ENCODE measurements at places on chromosomes 12 and 14. TPM values are rescaled to one million over a fixed set of nuclear protein-coding genes. Genes with fewer than 3 reads are reported as not detected.

DNA sequence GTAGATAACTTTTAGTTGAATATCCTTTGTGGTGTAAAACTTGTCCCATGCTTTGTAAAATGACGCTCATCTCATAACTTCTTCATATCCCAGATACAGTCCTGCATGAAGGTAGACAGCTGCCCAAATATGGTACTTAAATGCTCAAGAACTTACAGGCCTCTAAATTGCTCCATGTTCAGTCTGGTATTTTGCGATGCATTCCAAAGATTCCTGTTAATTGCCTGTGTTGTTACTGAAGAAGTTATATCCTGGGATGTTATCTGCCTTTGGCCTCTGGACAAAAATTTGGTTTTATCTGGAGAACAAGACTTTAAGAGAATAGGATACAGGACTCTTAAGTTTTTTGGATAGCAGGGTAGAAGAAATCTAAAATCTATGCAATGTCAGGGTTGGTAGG, 473.0 kb downstream of the PCNX1 start:
- no peak for DNase-seq

- no peak for DNase-seq
Observed at GRCh38 chr12:110037315-110037714, 11.0 kb downstream of the C12orf76 start.

DNA sequence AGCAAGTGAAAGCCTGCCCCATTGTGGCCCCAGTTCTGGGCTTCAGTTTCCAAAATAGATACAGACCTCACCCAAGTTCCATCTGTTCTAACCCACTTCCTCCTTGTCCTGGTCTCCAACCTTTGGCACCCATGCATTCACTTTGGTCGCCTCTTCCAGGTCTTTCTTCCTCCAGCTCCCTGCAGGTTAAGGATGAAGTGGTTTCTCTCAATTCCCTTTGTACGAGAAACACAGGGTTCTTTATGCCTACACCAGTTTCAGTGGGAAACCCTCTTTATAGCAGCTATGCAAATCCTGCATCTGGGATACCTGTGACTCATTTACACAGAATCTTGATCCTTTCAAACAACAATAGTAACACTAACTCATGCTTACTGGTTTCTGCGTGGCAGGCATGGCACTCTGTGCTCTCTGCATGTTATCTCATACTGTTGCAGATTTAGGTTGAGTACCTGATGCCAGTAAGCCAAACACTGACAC, 110.6 kb upstream of the AMIGO2 start:
- DNase-seq, result no peak

- DNase-seq, result no peak
Observed at GRCh38 chr12:10395390-10395998, 5.7 kb upstream of the KLRK1 start.

GRCh38 chr12:12224240-12224940, 42.5 kb downstream of the LRP6 start:
- no peak for DNase-seq

GRCh38 chr14:86450085-86450484, 920.1 kb downstream of the FLRT2 start:
- DNase-seq, result no peak

GRCh38 chr14:102097441-102098135, 10.7 kb upstream of the HSP90AA1 start:
- no peak for DNase-seq

DNA sequence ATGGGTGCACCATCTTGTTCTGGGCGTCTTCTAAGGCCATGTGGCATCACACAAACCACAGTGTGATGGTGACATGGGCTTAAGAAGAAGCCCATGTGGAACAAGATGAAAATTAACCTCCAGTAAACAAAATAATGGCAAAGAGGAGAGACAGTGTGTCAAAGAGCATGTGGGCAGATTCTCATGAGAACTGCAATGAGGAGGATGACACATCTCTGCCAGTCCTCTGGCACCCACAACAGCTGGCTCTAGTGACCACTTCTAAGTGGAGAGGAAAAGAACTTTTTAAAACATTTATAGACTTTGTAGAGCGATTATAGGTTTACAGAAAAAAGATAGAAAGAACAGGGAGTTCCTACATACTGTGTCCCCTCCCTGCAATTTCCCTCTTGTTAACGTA, 401.4 kb downstream of the ATP23 start:
- DNase-seq, result no peak

DNA sequence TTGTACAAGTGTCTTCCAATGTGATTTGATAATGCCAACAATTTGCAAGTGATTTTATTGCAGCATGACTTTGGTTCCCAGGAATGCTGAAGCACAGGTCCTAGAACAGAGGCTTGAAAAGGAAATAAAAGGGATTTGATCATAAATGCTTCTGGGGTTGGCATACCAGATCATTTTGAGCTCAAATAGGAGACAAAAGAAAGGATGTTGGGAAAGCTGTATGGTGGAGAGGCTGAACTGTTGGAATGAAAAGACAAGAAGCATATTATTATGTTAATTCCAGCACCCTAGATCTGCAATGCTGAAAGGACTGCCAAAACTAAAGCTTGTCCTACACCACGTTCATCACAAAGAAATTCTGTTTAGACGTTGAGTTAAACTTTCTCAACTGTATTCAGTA, 143.1 kb downstream of the BICD1 start:
- DNase-seq, result no peak

DNA sequence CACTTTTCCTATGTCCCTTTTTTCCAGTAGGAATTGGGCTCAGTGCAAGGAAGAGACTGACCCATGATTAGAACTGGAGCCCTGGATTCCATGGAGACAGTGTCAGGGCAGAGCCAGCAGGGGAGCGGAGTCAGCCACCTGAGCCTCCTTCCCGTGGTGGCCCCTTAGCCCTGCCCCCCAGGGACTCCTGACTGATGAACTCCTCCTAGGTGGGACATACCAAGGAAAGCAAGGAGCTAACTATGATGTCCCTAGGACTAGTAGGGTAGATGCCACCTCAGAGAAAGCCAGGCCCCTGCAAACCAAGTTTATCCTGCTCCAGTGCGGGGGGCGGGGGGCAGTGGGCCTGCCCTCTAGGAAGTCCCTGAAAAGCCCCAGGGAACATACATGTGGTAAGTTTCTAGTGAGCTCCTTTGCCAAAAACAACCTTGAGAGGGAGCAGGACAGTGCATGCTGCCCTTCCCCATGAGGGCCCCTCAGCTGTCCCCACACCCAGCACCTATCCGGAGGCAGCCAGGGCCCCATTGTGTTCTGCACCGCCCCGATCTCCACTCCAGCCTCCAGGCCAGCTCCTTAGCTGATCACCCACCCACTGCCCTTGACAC, 6.2 kb upstream of the COL2A1 start:
- DNase-seq, result no peak

GRCh38 chr14:95199298-95199983, 42.1 kb upstream of the DICER1 start:
- DNase-seq, result no peak

DNA sequence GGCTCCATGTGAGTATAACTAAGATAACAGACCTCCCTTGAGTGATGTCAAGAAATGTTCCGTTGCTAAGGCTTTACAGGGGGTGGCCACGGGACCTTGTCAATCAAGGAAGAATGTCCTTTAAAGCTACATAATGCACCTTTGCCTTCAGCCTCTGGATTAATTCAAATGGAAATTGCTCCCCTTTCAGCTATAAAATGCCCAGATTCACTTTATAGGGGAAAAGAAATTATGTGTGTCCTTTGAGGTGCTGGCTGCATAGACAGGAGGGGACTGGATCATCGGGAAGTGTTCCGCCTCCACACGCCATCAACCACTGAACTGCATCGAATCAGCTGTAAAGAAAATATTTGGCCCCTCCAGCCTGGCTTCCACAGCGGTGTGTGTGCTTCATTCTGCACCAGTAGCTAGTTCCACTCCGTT, 415.4 kb downstream of the DPF3 start:
- no peak for DNase-seq

DNA sequence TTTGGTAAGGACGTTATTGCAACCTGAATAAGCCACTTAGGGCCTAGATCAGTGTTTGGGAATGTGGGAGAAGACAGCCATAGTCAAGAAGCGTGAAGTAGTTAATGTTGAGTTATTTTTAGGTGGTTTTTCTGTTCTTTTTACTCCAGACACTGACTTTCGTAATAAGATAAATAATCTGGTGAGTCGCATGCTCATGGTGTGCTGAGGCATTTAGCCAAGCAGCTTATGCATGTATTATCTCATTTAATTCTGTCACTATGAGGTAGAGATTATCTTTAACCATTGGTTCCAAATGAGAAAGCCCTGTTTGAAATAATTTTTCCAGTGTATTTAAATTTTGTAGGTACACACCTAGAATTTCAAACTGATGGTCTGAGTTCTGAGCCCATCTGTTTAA, 67.3 kb downstream of the RCOR1 start:
- DNase-seq, result no peak

- no peak for DNase-seq
Observed at GRCh38 chr12:119615518-119616475, 22.2 kb downstream of the TMEM233 start.

- no peak for DNase-seq
Observed at GRCh38 chr12:42144158-42144407, 591 bp downstream of the GXYLT1 start.

- no peak for DNase-seq
Observed at GRCh38 chr12:48994224-48995085, 4.7 kb downstream of the DDN start.

DNA sequence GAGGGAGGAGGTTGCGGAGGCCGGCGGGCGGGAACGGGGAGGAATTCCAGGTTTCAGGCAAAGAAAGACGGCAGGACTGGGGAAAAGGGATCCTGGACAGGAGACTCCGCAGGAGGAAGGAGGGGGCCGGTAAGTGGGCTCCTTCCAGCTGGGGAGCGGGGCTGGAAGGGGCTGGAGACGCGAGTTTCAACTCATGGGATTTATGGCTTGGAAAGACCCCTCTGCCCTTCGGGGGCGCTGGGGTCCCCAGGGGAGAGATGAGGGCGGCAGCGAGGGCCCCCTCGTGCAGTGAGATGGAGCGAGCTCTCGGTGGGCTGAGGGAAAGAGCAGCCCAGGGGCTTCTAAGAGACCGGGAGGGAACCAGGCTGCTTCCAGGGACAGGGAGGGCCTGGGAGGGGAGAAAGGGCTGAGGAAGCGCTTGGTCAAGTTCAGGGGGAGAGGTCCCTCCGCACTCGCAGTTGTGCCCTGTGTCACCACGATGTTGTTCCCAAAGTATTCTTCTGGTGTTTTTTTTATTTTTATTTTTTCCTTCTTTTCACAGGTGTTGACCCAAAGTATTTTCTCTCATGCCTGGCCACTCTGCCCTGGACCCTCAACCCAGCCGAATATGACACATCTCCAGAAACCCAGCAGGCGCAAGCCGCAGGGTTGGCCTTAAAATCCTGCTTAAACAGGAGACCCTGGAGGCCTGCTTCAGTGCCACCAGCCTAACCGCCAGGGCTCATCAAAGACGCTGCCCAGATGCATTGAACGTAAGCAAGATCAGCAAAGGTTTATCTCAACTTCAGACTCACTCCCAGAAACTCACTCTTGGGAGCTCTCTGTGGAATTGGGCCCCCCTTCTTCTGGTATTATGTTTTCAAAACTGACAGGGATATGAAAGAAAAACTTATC, 16.1 kb downstream of the TNFAIP2 start:
- DNase-seq, result no peak

- DNase-seq, result no peak
Observed at GRCh38 chr12:38934078-38934584, 28.7 kb upstream of the CPNE8 start.

- no peak for DNase-seq
Observed at GRCh38 chr14:34356264-34356654, 105.8 kb downstream of the SPTSSA start.

DNA sequence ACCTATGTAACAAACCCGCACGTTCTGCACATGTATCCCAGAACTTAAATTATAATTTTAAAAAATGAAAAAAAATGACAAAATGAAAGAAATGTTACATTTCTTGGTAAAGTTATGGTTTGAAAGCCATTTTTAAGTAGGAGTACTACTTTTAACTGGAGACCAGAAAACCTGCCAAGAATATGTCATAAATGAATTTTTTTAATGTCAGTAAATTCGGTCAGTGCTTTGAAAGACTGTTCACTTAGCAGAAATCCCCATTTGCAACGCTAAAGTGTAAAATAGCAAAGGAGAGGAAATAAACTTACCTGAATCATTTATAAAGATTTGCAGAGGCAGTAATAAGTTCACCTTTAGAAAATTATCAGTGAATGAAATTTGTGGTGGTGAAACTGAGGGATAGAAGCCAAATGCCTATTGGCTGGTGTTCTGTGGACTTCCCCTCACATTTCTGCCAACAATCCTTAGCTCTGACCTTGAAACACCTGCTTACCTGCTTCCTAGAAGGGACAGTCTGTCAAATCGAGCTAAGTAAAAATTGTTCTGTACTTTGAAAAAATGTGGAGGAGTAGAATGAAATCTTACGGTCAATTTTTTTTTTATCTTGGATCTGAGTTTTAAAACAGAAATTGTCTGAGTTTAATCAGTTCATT, 714.2 kb downstream of the SLC6A15 start:
- no peak for DNase-seq

DNA sequence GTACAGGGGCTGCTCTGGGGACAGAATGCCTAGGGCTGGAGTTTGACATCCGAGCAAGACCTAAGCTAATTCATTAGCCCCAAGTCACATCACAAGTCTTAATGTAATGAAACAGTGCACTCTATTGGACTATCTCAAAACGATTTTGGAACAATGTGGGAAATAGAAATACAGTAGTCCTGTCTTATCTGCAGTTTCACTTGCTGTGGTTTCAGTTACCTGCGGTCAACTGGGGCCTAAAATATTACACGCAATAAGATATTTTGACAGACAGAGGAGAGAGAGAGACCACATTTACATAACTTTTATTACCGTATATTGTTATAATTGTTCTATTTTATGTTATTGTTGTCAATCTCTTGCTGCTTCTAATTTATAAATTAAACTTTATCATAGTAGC, 21.1 kb downstream of the MOAP1 start:
- DNase-seq, result no peak

DNA sequence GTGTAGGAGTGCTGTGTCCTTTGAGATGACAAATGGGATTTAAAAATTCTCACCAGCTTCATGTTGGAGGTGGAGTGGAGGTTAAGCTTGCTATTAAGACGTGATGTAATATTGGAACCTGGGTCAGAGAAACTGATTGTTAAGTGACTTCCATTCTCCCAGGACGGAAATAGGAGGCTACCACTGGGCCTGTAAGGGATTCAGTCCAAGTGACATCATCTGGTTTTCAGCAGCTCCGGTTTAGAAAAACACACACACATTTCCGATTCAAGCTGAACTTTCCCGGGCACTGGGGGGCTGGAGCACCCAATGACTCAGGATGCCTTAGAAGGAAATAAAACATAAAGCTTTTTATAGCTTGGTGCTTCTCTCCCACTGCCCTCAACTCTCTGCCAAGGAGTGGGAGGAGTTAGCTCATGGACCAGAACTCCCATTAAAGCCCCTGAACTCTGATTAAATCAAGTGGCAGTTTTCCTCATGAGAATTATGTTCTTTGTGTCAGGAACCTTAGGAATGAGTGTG, 12.4 kb downstream of the CALM1 start:
- DNase-seq, result peak; percentile 99

GRCh38 chr12:75677522-75677921, 166.1 kb upstream of the KRR1 start:
- DNase-seq, result no peak

The CPSF2 gene
- total RNA-seq, result 81.7 TPM

The SIX4 gene
- total RNA-seq, result 4.7 TPM

The PZP gene
- total RNA-seq, result 0.88 TPM

The POLE gene
- total RNA-seq, result 82.7 TPM

The SLC25A21 gene
- total RNA-seq, result 0.92 TPM

The TGM1 gene
- total RNA-seq, result 3.9 TPM

The DIO2 gene
- not detected for total RNA-seq

The MYL6 gene
- total RNA-seq, result 2,543 TPM

The SLC7A8 gene
- 1.1 TPM for total RNA-seq

The HAL gene
- 0.62 TPM for total RNA-seq

The TBX5 gene
- not detected for total RNA-seq

The CLEC2B gene
- 16.4 TPM for total RNA-seq
